ENCODE measurements at places on chromosomes 13 and 19.

DNA sequence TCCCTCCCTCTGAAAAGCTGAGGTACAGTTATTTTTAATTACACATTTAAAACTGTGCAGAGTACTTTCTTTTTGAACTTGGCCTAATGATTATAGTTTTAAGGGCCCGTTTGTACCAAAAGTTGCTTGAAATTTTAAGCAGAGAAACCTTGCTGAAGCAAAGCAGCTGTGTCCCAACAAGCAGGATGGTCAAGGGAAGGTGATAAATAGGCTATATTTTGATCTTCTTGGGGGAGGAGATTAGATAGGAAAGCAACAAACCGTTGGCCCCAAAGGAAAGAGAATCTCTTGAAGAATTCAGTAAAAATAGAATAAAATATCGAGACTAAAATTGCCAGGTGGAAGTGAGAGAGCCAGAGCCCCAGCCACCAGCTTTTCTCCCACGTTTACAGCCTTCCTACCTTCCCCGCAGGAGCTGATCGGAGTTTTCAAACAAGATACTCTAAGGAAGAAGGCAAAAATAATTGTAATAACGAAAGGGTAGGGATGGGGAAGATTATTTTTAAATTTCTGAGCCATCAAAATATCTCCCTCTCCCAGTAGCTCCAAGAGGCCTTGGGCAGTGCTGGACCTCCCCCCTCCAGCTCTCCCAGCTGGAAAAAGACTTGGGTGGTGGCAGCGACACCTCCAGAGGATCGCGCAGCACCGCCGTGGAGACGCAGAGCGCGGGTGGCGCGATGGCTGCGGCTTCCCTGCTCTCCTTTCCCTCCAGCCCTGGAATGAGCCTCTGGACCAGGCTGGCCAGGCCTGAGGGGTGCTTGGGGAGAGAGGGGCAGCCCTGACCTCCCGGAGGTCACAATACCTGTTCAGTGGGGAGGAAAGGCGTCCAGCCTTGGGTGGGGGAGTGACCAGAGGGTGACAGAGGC, 5.8 kb downstream of the ZIC2 start:
- no peak for DNase-seq

- DNase-seq: no peak
These were observed 64.4 kb upstream of the NPAS1 start for GRCh38 chr19:46954993-46955812.

- no peak for DNase-seq
These were observed 42.3 kb downstream of the TPTE2 start for GRCh38 chr13:19519049-19519448.

GRCh38 chr13:83452292-83452950, 429.9 kb downstream of the SLITRK1 start:
- no peak for DNase-seq

DNA sequence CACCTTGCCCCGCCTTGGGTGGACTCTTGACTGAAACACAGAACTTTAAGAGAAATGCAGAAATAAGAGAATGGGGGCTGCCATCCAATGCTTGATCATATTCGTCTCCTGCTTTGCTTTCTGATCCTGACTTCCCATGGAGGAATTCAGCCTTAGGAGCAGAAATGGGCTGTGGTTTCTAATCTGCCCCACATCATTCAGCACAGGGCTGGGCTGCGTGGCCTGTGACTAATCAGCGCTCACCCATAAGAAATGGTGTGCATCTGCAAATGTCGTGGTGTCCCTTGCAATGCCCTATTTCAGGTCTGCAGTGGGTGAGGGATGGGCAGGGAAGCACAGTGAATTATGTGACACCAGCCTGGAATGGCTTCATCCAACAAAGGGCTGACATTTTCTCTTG, 60.7 kb upstream of the URI1 start:
- no peak for DNase-seq

DNA sequence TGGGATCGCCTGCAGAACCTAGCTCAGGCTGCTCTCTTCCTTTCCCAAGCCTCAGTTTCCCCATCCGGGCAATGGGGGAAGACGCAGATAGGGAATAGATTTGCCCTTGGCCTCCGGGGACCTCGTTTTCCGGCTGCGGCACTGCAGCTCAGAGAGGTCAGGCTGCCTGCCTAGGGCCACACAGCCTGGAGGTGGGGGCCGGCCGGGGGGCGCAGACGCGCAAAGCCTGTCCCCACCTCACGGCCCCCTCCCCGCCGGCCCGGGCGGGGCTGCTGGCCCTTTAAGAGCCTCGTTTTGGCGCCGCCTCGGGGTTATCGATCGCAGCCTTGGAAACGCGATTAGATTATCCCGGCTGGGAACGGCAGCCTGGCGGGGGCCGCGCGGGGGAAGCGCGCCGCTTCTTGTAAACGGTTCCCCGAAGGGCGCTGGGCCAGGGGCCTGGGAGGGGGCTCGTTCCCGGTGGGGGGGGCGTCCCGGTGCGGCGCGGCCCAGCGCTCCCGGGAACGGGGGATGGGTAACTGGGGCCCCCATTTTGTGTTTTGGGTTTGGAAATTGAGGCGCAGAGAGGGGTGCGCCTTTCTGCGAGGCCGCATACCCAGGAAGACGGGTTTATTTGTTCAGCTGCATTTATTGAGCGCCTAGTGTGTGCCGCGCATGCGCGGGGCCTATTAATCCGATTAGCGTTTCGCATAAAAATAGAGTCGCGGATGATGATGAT, 23.4 kb upstream of the TCF3 start:
- no peak for DNase-seq

DNA sequence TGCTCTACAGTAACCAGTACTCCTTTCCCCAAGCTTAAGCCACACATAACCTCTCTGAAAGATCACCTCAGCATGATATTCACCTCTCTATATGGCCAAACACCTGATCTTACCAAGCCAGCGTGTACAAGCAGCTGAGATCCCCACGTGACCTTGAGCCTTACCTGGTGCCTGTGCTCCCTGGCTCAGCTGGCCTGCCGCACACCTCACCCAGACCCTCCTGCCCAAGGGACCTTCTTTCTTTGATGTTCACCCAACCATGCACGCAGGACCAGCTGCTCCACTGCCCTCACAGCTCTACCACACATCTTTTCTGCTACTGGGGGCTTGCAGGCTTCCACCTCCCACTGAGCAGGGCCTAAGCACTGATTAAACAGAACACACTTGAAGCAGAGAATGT, 9.0 kb downstream of the DHRS12 start:
- no peak for DNase-seq

- no peak for DNase-seq
These were observed 13.6 kb downstream of the HNRNPM start for GRCh38 chr19:8458380-8458779.

GRCh38 chr19:38556521-38557174, 61.1 kb downstream of the MAP4K1 start:
- no peak for DNase-seq

- no peak for DNase-seq
These were observed 88.0 kb downstream of the ENOX1 start for GRCh38 chr13:43698758-43699157.

GRCh38 chr13:113192279-113192678, 16.2 kb downstream of the PCID2 start:
- DNase-seq: no peak

DNA sequence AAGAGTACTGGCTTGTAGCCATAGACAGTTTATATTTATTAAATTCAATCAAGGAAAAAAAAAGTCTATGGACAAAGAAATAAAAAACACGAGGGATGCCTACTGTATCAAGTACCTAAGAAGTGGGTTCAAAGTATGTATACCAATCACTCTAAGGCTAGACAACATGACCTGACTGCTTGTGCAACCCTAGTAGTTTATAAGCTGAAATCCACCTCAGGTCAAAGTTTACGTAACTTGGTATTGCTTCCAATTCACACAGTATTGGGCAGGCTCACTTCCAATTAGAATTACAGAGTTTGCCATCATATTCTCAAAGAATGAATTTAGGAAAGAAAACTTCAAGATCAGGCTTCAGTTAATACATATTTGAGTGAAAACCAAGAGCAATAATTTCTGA, 657.8 kb downstream of the DACH1 start:
- no peak for DNase-seq

- DNase-seq: no peak
These were observed 125.9 kb downstream of the ZDHHC20 start for GRCh38 chr13:21333186-21333585.

- DNase-seq: no peak
These were observed 2701.3 kb downstream of the PCDH9 start for GRCh38 chr13:64528838-64529237.

GRCh38 chr13:50080203-50080910, 65.1 kb downstream of the KCNRG start:
- no peak for DNase-seq

DNA sequence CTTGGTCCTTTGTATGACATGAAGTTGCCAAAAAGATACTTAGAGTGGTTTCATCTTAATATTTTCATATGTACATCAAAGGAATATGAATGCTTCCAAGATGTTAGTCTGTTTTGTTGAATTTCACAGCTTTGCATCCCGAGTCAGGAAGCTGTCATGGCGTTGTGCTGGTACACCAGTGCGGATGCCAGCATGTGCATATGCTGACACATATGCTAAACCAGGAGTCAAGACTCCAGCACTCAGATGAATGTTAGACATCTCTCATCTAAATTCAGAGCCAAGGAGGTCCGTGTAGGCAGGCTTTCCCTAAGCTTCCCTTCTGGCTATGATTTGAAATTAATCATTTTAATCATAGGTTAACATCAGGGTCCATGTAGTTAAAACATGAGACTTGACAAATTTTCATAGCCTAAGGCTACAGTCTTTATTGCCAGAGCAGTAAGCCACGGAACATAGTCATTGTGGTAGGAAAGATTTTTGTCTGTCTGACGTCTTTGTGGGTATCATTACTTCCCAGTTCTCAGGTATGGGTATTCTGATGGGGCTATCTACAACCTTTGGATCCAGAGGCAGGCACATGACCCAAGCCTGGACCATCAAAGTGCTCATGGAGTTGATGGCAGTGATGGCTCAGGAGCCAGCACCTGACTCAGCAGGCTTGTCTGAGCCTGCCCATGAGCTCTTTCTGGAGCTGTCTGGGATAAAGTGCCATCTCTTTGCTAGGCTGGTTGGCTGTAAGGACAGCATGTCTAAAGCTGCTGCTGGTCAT, 246.1 kb downstream of the KCNRG start:
- no peak for DNase-seq

GRCh38 chr19:30307191-30307974, 64.8 kb upstream of the ZNF536 start:
- DNase-seq: no peak

GRCh38 chr19:2883686-2884439, 16.7 kb downstream of the ZNF556 start:
- no peak for DNase-seq

DNA sequence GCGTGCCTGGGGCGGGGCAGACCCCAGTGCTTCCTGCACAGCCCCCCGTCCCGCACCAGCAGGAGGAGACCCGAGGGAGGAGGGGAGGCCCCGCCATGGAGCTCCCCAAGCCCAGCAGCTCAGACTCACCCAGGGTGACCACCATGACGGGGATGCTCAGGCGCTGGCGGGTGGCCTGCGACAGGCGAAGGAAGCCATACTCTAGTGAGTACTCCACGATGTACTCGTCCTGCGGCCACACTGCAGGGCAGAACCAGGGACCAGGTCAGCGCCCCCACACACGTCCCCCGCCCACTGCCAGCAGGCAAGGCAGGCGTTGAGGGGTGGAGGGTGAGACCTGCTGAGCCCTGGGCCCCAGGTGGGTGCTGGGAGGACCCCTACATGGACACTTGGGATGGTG, 8.6 kb downstream of the TMEM259 start:
- DNase-seq: no peak

DNA sequence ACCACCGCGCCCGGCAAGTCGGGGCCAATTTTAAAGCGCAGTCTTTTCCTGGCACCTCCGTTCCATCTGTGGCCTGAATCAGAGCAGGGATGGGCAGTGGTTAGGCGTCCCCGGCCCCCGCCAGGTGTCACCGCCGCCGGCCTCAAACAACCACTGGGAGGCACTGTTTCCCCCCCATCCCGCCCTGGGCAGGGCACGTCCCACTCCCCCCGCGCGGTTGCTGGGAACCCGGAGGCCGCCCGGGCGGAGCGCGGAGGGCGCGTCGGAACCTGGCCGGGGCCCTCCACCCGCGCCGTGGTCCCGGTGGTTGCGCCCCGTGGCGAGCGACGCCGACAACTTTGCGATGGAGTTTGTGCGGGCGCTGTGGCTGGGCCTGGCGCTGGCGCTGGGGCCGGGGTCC, at the start of gene GRIN3B:
Gene GRIN3B (plus strand): TSS at position 325 of the 400 bp plus-strand sequence. CDS start 19 bp downstream, at position 344.
- DNase-seq: no peak

DNA sequence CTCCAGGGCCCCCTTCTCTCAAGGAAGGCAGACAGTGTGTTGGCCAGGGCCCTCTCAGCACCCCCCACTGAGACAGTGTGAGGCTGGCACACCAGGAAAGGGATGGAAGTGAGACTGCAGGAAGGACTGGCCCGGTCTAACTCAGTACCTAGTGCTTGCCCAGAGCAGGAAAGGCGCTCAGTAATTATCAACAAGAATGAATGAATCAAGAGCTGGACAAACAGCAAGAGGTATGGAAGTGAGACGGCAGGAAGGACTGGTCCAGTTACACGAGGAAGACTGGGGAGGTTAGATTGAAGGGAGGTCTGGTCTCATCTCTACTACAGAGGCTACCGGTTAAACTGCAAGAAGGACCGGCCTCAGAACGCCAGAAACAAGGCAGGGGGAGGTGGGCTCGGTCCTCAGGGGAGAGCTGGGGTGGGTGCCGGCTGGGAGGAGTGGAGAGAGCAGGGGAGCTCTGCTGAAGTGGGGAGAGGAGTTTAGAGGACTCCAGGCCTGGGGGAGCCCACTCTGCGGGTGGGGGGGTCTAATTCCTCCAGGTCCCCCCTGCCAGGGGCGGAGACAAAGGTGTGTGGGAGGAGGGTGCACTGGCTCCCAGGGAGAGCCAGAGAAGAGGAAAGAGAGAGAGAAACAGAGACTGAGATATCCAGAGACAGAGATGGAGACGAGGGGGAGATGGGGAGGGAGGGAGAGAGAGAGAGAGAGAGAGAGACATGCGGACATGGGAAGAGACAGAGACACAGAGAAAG, 1.1 kb downstream of the SLC8A2 start:
- no peak for DNase-seq

DNA sequence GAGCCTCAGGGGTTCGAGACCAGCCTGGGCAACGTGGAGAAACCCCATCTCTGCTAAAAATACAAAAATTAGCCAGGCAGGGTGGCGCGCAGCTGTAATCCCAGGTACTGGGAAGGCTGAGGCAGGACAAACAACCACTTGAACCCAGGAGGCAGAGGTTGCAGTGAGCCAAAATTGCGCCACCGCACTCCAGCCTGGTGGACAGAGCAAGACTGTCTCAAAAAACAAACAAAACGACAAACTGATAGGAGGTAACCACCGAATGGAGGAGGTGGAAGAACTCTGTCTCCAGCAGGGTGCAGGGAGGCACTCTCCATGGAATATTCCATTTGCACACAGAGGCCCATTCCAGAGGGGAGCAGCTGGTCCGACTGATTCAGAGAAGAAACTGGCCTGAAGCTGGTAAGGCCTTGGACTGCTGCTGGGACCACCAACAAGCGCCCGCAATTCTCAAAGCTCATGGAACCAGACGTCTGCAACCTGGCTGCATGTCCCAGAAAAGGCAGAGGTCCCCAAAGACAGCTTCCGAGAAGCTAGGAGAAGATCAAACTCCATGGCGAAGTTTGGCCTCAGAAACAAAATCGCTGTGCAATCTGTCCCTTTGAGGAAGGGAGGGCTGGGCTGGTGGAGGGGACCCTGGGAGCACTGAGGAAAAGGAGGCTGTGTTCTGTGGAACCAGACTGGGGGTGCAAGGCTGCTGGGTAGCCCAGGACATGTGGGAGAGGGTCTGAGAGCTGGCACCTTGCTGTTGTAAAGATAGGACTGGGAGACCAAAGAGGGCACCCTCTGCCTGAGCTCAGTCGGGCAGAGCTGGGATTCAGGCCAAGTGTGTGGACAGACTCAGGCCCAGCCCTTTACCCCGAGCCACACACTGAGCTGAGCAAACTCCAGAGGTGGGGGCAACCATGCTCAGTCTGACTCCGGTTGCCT, 35.2 kb downstream of the SLC25A42 start:
- no peak for DNase-seq
